ENCODE measurements at places on chromosomes 7 and 10. TPM values are rescaled to one million over a fixed set of nuclear protein-coding genes. Genes with fewer than 3 reads are reported as not detected.

Gene SPDYE2
- 20.4 TPM for polyA plus RNA-seq

Gene ECHS1
- polyA plus RNA-seq, result 107 TPM

- peaks cover 31% of the 10 kb centered on the region for H3K4me1 ChIP-seq
- H3K36me3 ChIP-seq, result no peaks in the 10 kb centered on the region
- peak; percentile 90 for DNase-seq
- no peak overlapping the region for H3K27ac ChIP-seq
- peak overlapping the region; percentile 51 for H3K4me3 ChIP-seq
Measured at GRCh38 chr7:114081606-114082425, 163.0 kb upstream of the PPP1R3A start.

GRCh38 chr10:17510242-17510908 lies 56.0 kb upstream of the ST8SIA6 start:
- H3K4me1 ChIP-seq, result no peaks in the 10 kb centered on the region
- DNase-seq, result no peak
- H3K27ac ChIP-seq, result no peak overlapping the region
- no peaks in the 10 kb centered on the region for H3K36me3 ChIP-seq
- H3K4me3 ChIP-seq, result no peak overlapping the region

Gene PAPSS2
- polyA plus RNA-seq, result 10.2 TPM

DNA sequence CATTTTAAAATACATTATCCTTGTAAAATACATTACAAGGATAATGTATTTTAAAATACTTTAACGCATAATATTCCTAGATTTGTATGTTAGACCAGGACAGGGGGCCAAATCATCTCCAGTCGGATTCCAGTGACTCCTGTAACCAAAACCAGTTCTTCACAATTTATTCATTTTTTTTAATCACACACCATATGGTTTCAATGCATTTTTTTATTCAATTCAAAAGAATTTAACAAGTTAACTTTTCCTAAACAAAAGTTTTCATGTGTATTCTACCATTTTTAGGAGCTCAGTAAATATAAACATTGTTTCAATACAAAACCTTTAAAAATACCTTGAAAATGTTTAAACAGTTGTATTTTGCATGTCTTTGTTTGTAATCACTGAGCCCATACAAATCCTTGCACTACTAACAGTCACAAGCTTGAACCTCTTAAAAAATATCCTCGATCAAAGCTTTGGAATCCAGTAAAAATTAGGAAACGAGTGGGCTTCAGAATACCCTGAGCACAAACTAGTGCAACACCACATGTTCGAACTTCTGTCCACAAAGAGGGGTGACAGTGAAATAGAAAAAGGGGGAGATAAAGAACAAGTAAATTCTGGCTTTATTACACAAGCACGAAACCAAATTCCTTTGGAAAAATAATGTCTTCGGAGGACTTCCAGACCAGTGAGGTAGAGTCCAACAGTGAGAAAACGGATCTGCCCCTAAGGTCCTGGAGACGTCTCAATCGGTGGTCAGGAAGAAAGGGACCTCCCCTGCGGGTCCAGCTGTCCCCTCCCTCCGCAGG lies 1.6 kb downstream of the CCDC71L start:
- peak overlapping the region; percentile 47 for H3K27ac ChIP-seq
- no peaks in the 10 kb centered on the region for H3K36me3 ChIP-seq
- no peak for DNase-seq
- H3K27me3 ChIP-seq, result no peaks in the 10 kb centered on the region
- peaks cover 5% of the 10 kb centered on the region for H3K4me1 ChIP-seq

Gene ANLN
- polyA plus RNA-seq, result 12.4 TPM

Gene ERVW-1
- 1.7 TPM for polyA plus RNA-seq

DNA sequence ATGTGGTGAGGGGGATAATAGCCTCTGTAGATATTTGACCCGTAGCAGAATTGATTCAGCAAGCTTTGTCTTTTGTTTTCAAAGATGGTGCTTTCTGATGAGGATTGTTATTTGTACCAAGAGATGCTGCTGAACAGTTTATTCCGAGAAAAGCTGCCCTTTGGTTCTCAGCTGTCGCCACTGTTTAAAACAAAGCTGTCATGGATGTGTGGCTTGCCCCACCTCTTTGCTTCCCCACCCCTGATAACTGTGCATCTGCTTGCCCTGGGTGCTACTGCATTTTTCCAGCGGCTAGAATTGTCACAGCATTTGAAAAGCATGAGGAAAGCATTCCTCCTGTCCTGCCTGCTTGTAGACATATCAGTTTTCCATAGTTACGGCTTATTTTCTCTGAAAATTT lies 226.9 kb upstream of the CSTF2T start:
- no peaks in the 10 kb centered on the region for H3K4me1 ChIP-seq
- no peak for DNase-seq
- no peaks in the 10 kb centered on the region for H3K36me3 ChIP-seq

Gene VSTM4
- polyA plus RNA-seq, result 16.7 TPM

GRCh38 chr7:128278366-128278765 lies 37.3 kb downstream of the LEP start:
- H3K4me1 ChIP-seq, result peaks cover 6% of the 10 kb centered on the region
- no peak overlapping the region for H3K27ac ChIP-seq
- no peaks in the 10 kb centered on the region for H3K27me3 ChIP-seq
- H3K36me3 ChIP-seq, result peaks cover 8% of the 10 kb centered on the region

Gene TSPAN12
- polyA plus RNA-seq, result 25.5 TPM

GRCh38 chr7:2134740-2135139 lies 98.0 kb downstream of the MAD1L1 start:
- DNase-seq, result no peak
- no peak overlapping the region for H3K27ac ChIP-seq
- H3K36me3 ChIP-seq, result peaks cover 52% of the 10 kb centered on the region
- H3K27me3 ChIP-seq, result no peaks in the 10 kb centered on the region
